ENCODE measurements at places on chromosomes 4 and X. TPM values are rescaled to one million over a fixed set of nuclear protein-coding genes. Genes with fewer than 3 reads are reported as not detected.

Gene UGT2B10
- not detected for polyA plus RNA-seq

Gene ZNF330
- 38.3 TPM for polyA plus RNA-seq

Gene HS6ST2
- polyA plus RNA-seq, result 43.0 TPM

Gene TEX13D
- not detected for polyA plus RNA-seq

Measured in neural cell (in vitro differentiated cells).